ENCODE measurements at places on chromosomes 5 and 9.

GRCh38 chr5:135040034-135040332 lies 6.0 kb upstream of the PITX1 start:
- DNase-seq, result no peak

DNA sequence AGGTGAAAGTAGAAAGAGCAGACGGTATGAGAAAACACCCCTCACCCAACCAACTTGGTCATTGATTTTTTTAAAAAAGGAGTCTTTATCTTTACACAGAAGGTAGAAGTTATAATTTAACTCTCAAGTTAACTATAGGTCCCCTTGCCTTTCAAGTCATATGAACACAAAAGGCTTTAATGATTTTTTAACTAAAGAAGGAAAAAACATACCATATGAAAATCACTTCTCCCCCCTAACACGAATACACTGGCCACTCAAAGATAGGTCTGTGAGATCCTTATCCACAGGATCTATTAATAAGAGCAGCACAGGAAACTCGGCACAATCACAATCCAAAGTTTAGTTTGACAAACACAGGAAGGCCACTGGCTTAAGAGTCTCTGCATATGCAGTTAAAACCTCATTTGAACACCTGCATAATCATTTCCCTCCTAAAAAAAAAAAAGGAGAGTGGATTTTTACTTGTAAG lies 138.0 kb downstream of the ENC1 start:
- DNase-seq, result no peak

- DNase-seq, result no peak
Measured at GRCh38 chr5:139108063-139108824, 89.9 kb downstream of the SIL1 start.

DNA sequence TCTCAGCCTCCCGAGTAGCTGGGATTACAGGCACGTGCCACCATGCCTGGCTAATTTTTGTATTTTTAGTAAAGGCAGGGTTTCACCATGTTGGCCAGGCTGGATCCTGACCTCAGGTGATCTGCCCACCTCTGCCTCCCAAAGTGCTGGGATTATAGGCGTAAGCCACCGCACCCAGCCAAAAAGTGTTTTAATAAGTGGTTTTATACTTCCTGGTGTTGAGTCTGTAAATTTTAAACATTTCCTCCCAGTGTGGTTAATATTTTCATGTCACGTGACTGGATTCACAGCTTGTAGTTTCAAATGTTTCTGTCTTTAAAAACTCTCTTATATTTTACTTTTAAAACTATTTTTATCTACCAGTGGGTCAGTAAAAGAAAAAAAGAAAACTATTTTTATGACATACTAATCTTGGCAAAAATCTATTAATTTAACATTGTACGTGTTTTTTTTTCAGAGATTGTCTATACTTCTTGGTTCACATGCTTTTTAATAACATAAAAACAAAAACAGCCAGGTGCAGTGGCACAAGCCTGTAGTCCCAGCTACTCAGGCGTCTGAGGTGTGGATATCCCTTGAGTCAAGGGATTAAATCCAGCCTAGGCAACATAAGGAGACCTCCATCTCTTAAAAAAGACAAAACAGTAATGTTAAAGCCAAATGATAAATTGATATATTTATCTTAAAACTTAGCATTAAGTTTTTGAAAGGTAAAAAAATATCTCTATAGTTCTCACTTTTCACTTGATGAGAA lies 117.1 kb downstream of the DMXL1 start:
- DNase-seq, result no peak

DNA sequence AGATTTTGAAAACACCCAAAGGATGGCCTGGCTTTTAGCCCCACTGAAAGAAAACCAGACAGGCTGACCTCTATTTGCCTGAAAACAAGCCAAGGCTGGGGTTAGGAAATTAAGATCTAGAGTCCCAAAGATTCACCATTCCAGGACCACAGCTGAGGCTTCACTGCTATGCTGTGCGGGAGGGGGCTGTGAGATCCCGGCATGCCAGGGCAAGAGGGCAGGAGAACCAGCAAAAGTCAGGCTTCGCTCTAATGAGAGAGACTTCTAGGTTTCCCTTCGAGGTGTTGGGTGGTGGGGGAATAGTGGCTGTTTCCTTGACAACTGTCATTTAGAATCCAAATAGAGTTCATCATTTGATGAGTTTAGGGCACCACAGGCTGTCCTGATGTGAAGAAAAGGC lies 152.9 kb upstream of the NFIB start:
- DNase-seq, result no peak

DNA sequence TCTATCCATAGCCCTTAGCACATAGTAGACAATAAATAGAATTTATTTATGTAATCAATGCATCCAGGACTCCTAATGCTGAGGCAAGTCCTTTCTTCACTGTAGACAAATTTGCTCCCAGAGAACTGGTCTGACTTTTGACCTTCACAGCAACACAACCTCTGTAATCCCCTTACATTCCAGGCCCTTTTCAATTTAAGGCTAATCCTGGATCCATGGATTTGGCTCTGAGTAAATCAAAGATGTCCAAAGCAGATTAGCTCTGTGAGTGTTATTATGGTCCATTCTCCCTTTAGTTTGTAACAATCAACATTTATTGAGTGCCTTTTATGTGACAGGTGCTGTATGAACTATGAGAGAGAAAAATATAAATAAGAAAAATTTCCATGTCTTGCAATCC lies 27.4 kb upstream of the TMC1 start:
- no peak for DNase-seq

DNA sequence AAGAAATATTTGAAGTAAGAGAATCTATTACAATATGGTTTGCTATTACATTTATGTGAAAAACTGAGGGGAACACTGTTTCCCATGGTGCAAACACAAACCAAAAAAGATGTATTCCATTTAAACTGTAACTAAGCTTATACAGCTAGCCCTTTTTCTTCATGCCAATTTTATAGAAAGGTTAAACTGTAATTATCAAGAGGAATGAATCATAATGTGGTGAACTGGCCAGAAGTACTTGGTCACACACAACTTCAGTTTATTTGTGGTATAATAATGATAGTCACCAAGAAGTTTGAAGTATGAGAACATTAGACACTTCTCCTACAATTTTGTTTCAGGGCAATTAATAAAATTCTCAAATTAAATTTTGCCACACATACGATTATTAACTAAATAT lies 177.9 kb downstream of the XRCC4 start:
- DNase-seq, result no peak

- no peak for DNase-seq
Measured at GRCh38 chr5:14469551-14470377, 111.8 kb upstream of the OTULINL start.

Data from stimulated activated CD8-positive, alpha-beta memory T cell treated with anti-CD3 and anti-CD28 coated beads, Interleukin-2, amount 100 ng/mL, for 1 hour (primary cell).